ENCODE measurements at places on chromosomes 2 and 18.

DNA sequence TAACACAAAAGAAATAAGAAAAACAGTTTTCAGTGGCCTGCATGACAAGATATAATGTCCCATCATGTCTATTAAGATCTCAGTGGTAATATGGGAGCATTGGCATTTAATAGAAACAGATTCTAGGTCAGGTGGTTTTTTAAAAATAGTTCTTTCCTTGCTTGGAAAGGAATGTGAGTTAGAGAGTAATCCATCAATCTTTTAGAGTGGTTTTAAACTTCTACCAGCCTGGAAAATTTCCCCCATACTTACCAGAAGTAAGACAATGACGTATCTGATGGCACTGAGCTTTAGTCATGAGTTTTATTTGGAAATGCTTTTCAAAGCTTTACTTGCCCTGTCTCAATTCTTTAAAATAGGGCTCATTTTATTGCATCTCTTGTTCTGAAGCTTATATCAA is 441.7 kb upstream of the SMIM21 start:
- H3K4me1 ChIP-seq, result no peaks in the 10 kb centered on the region
- H3K27ac ChIP-seq, result no peak overlapping the region
- H3K36me3 ChIP-seq, result no peaks in the 10 kb centered on the region
- H3K4me3 ChIP-seq, result no peak overlapping the region
- no peak for DNase-seq

GRCh38 chr2:232415138-232415690 is 8.6 kb downstream of the ALPG start:
- H3K27ac ChIP-seq, result no peak overlapping the region
- H3K36me3 ChIP-seq, result no peaks in the 10 kb centered on the region
- H3K27me3 ChIP-seq, result peaks cover 25% of the 10 kb centered on the region

- H3K4me1 ChIP-seq, result peaks cover 15% of the 10 kb centered on the region
- no peak overlapping the region for H3K27ac ChIP-seq
- no peaks in the 10 kb centered on the region for H3K36me3 ChIP-seq
- H3K27me3 ChIP-seq, result no peaks in the 10 kb centered on the region
These were observed 65.9 kb upstream of the RPL31 start for GRCh38 chr2:100936070-100936741.

DNA sequence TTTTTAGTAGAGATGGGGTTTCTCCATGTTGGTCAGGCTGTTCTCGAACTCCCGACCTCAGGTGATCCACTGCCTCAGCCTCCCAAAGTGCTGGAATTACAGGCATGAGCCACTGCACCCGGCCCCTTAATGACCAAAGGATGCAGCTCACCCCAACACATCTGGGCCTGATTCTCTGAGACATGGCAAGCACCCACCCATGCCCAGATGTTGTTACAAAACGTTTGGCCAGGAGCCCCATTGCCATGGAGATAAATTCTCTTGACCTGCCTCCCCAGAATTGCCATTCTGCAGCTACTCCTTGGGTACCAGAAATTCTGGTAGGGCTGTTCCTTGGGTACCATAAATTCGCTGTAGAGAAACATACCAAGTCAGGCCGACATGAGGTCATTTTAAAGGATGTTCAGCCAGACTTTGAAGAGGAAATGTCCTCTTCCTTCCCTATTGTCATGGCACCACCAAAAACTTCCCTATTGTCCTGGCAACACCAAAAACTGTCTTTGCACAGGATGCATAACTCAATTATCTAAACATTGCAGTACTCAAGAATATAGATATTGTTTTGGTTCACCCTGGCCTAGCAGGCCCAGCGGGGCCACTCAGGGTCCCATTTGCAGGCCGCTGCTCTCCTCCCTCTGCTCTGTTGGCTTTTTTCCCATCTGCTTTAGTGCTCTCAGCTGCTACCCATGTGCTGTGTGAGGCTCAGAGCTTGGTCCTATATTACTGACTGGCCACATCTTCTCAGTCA is 160.9 kb upstream of the TTC39C start:
- no peak overlapping the region for H3K4me3 ChIP-seq
- H3K27me3 ChIP-seq, result no peaks in the 10 kb centered on the region
- DNase-seq, result no peak
- H3K4me1 ChIP-seq, result peaks cover 12% of the 10 kb centered on the region
- no peak overlapping the region for H3K27ac ChIP-seq
- no peaks in the 10 kb centered on the region for H3K36me3 ChIP-seq

- H3K4me3 ChIP-seq, result no peak overlapping the region
- no peak for DNase-seq
- peaks cover 30% of the 10 kb centered on the region for H3K36me3 ChIP-seq
- H3K27me3 ChIP-seq, result no peaks in the 10 kb centered on the region
- H3K4me1 ChIP-seq, result peaks cover 7% of the 10 kb centered on the region
These were observed 27.4 kb downstream of the NEMP2 start for GRCh38 chr2:190507135-190507534.

DNA sequence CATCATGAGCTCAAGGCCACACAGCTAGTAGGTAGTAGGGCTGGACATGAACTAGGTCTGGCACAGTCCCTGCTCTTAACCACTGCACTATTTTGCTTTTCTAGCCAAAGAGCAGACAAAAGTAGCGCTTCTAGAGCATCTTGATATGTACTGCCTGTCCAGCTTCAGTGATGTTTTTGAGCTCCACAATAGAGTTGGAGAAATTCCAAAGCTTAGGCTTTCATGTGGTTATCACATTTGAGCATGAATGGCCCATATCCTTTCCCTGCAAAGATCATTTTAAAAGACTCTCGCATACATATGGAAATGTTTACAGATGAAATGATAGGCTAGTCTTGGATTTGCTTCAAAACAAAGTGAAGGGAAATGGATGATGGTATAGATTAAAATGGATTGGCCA is 128.7 kb downstream of the MAP3K20 start:
- DNase-seq, result no peak
- H3K4me1 ChIP-seq, result no peaks in the 10 kb centered on the region

DNA sequence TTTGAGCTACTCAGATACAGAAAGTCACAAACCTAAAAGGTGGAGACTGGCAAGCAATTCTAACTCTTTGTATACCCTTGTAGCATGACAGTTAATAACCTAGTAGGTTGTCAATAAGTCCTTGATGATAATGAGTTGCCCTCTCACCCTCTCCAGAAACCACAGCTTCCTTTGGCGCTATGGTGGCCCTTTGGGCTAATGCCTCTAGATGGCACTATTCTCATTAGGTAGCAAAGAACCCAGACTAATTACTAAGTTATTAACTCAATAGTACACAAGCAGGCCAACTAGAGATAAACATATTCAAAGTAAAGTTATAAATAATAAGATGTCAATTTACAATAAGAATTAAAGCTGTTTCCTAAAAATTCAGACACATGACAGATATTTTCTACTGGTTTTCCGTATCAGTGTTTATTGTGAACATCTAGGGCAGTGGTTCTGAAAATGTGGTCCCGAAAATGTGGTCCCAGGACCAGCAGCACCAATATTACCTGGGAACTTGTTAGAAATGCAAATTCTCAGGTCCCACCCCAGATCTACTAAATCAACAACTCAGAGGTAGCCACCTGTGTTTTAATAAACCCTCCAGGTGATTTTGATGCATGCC is 41.1 kb downstream of the LDAH start:
- H3K27ac ChIP-seq, result no peak overlapping the region
- H3K36me3 ChIP-seq, result peaks cover 18% of the 10 kb centered on the region
- no peaks in the 10 kb centered on the region for H3K4me1 ChIP-seq
- peak; percentile 27 for DNase-seq
- no peak overlapping the region for H3K4me3 ChIP-seq

DNA sequence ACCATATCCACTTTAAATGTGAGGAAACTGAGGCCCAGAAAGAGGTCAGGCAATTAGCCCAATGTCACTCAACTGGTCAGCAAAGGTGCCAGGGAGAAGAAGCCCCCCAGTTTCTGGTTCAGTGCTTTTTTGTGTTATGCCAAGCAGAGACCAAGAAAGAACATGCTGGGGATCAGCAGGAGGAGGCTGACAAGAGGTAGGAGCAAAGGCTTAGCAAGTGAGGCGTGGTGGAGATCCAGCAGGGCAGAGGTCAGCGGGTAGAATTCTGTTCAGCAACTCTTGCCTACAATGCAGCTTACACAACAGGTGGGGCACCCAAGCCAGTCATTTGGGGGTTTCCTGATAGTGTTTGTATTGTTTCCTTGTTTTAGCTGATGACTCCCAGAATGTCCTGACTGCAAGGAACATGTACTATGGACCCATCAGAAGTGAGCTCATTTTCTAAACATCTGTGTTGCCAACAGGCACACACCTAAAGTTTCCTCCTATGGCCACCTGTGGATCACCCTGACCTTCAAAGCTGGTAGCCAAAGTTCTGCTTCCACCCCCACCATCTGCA is 28.2 kb downstream of the LPIN2 start:
- DNase-seq, result no peak
- peaks cover 34% of the 10 kb centered on the region for H3K36me3 ChIP-seq
- H3K4me3 ChIP-seq, result no peak overlapping the region
- H3K27me3 ChIP-seq, result no peaks in the 10 kb centered on the region
- H3K4me1 ChIP-seq, result peaks cover 75% of the 10 kb centered on the region
- peak overlapping the region; percentile 85 for H3K27ac ChIP-seq

DNA sequence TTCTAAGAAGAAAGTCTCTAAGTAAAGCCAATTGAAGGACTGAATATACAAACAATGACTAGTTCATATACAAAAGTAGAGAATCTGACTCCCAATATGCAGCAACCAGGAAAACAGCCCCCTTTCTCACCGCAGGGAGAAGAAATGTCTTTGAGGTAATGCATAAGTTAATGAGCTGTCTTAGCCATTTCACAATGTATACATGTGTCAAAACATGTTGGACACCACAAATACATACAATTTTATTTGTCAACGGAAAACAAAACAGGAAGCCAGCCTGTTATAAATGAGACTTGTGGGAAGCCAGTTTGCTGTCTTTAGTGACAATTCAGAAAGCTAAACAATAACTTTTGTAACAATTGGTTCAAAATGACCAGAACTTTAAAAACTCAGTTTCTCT is 389.2 kb downstream of the CBLN2 start:
- no peak for DNase-seq
- H3K27me3 ChIP-seq, result no peaks in the 10 kb centered on the region
- H3K4me3 ChIP-seq, result no peak overlapping the region
- no peaks in the 10 kb centered on the region for H3K36me3 ChIP-seq

- no peaks in the 10 kb centered on the region for H3K36me3 ChIP-seq
- H3K4me3 ChIP-seq, result no peak overlapping the region
- no peak overlapping the region for H3K27ac ChIP-seq
- H3K4me1 ChIP-seq, result no peaks in the 10 kb centered on the region
- no peaks in the 10 kb centered on the region for H3K27me3 ChIP-seq
These were observed 385.4 kb upstream of the CDH7 start for GRCh38 chr18:65365245-65365980.

DNA sequence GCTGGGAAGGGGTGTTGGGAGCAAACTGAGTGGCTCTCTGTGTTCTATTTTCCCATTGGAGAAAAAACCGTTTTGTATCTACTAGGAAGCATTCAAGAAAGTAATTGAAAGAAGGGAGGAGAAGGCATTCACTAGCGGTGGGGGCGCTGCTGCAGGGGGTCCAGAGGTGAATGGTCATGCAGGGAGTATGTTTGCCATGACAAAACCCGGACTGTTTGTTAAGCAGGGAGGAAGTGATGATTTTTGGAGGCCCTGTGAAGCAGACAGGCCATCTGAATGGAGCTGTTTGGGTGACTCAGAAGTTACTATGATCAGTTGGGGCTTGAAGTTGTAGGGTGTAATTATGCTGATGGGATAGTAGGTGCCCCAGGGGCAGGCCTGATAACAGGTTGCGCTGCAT is 7.0 kb downstream of the TAF4B start:
- no peak overlapping the region for H3K27ac ChIP-seq
- DNase-seq, result no peak
- peaks cover 22% of the 10 kb centered on the region for H3K36me3 ChIP-seq
- no peaks in the 10 kb centered on the region for H3K27me3 ChIP-seq
- H3K4me1 ChIP-seq, result peaks cover 36% of the 10 kb centered on the region
- H3K4me3 ChIP-seq, result no peak overlapping the region

Data from activated CD4-positive, alpha-beta T cell treated with anti-CD3 and anti-CD28 coated beads for 36 hours (primary cell).